ENCODE measurements at places on chromosomes 16 and 17.

GRCh38 chr17:59356543-59357218, 25.2 kb downstream of the YPEL2 start:
- no peak for DNase-seq

DNA sequence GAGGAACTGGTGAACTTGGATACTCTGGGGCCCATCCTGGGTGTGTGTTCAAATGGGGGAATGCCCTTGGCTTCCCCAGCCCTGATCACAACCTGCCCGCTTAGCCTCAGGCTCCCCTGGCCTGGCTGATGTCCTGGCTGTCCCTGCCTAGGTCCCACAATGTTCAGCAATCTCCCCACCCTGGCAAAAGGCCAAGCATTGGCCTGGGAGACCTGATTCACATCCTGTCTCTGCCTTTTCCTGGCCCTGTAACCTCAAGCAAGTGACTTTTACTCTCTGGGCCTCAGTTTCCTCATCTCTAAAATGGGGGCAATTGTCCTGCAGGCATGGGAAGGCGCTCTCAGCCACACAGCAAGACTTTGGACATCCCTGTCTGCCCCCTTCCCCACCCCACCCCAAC, 14.4 kb downstream of the CPNE2 start:
- DNase-seq, result no peak

GRCh38 chr17:49101054-49101534, 31.5 kb upstream of the B4GALNT2 start:
- DNase-seq, result no peak

DNA sequence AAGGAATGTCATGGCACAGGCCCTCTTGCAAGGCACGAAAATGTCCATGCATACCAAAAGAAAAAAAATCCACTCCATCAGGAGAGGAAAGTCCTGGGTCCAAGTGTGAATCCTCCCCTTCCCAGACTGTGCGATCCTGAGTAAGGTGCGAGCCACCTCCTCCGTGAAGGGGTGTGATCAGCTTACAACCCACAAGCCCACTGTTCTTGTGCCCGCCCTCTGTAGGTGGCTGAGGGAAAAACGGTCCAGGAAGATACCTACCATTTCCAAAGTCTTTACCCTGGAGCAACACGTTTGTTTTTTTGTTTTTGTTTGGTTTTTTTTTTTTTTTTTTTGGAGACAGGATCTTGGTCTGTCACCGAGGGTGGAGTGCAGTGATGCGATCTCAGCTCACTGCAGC, 116.5 kb downstream of the ZNF423 start:
- no peak for DNase-seq

DNA sequence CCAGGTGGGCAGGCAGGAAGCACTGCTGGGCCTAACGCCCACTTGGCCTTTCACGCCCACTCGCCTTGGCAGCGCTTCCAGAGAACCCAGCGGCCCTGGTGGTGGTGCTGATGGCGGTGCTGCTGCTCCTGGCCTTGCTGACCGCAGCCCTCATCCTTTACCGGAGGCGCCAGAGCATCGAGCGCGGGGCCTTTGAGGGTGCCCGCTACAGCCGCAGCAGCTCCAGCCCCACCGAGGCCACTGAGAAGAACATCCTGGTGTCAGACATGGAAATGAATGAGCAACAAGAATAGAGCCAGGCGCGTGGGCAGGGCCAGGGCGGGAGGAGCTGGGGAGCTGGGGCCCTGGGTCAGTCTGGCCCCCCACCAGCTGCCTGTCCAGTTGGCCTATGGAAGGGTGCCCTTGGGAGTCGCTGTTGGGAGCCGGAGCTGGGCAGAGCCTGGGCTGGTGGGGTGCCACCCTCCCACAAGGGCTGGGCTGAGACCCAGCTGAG, 64.7 kb downstream of the MRC2 start:
- no peak for DNase-seq
